Stimulated activated CD8-positive, alpha-beta memory T cell treated with anti-CD3 and anti-CD28 coated beads, Interleukin-4, amount 100 ng/mL, for 1 hour (primary cell): ENCODE measurements at places on chromosomes 2 and 18.

DNA sequence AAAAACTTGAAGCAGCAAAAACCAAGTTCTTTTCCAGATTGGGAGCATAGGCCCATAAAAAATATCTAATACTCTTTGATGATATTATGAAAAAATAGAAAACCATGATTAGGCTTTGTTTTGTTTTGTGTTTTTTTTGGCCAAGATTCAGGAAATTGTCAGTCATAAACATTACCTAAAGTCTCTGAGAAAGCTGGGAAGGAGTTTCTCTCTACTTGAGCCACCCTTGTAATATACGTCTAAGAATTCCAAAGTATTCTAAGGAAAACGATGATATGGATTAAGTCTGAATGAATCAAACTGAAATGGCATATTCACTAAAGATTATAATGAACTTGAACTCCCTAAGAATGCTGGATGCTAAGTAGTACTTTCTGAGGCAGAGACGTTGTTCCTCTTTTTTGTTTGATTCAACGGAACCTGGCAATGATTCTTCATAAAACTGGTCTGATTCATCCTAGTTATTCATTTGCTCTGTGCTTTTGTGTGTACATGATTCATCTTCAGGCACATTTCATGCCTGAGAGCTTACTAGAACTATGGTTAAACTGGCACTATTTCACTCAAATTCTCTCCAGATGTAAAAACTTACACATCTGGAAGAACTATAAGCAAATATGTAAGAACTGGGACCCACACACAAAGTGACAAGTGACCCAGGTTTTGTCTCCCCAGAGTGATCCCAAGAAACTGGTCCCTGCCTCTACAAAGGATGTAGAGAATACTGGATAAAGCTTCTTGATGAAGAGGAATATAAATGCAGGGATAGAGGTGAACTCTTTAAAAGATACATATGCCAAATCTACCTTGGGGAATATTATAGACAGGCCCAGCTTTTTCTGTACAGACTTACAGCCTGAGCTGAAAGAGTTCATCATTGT lies 159.7 kb downstream of the DOCK10 start:
- DNase-seq: no peak

DNA sequence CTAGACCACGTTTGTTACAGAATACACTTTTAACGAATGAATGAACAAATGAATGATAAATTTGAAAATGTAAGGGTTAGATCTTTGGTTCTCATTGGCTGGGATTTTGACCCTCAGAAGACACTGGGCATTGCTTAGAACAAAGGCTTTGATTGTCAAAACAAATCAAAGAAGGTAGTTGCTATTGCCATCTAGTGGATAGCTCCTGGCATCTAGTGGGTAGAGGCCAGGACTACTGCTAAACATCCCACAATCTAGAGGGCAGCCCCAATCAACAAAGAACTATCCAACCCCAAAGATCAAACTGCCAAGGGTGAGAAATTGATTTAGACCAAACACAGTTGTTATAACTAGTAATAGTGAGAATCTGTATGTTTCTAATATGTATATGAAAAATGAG lies 552.3 kb downstream of the KCNJ3 start:
- no peak for DNase-seq

DNA sequence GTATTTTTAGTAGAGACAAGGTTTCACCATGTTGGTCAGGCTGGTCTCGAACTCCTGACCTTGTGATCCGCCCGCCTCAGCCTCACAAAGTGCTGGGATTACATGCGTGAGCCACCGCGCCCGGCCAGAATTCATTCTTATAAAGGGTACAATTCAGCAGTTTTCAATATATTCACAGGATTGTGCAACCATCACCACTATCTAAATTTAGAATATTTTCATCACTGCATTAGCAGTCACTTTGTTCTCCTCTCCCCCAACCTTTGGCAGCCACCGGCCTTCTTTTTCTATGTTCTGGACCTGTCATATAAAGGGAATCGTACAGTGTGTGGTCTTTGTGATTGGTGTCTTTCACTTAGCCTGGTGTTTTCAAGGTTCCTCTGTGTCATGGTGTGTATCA lies 40.7 kb downstream of the TCF7L1 start:
- no peak for DNase-seq

DNA sequence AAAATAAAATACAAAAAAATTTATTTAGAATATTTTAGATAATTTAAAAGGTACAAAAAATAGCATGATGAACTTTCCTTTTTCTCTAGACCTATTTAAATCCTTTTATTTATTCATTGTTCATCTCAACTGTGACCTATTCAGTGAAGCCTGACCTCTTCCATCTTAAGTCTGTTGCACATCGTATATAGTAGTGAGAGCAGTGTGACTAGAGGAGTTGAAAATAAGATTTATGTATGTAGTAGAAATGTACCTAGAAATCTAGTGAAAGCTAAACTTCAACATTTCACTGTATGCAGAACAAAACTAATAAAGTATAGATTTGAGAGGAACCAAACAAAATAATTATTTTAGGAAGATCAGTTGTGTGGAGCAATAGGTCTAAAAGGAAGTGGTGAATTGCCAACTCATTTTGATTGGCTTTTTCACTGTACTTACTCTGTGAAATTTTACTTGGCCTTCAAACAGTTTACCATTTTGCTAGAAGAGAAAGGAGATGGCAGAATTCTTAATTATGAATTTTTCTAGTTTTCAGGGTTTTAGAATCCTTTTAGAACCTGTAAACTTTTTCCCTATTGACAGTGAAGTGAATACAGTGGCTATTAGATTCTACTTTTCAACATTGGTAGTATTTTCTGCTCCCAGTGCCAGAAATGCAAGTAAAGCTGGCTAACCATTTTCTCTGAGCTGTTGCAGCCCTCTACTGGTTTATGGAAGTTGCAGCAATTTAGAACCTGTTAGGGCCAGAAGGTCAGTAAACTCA lies 11.0 kb downstream of the ANKRD12 start:
- no peak for DNase-seq

GRCh38 chr2:148615381-148615841 lies 29.1 kb upstream of the EPC2 start:
- no peak for DNase-seq

DNA sequence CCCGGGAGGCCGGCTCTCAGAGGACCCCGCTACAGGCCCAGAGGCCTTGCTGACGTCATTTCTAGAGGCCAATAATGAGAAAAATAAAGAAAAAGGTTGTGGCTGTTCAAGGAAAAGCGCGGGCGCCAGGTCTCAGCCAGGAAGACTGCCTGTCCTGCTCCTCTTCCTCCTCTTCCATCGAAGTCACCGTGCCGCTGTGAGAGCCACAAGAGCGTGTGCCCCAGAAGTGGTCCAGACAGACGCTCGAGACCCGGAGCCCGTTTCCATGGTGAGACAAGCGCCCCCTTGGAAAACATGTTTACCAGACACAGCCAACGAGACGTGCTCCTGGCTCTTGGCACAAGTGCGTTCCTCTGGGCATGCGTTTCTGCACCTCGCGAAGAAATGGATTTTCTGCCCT lies 210.5 kb downstream of the HDAC4 start:
- DNase-seq: no peak

GRCh38 chr18:12242658-12243260 lies 11.4 kb upstream of the CIDEA start:
- no peak for DNase-seq

DNA sequence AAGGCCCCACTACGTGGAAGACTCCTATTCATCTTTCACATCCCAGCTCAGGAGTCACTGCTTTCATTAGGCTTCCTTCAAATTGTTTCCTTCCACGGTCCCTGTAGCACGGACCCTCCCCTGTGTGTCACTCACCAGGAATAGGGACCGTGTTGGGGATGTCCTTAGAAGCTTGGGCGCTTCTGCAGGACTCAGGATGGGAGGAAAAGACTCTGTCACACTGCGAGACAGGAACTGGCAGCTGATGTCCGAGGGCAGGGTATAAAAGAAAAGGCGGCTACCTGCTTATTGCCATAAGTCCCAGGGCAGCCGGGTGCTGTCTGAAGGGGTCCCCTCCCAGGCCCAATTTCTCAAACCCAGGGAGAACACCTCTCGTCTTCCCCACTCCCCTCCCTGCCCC lies 79.1 kb downstream of the BCL2L11 start:
- no peak for DNase-seq

GRCh38 chr2:118845522-118846441 lies 1.7 kb downstream of the EN1 start:
- no peak for DNase-seq

- DNase-seq: no peak
Observed at GRCh38 chr2:158197940-158198339, 96.3 kb downstream of the UPP2 start.

- no peak for DNase-seq
Observed at GRCh38 chr18:65753520-65753919, 2.7 kb downstream of the CDH7 start.
